ENCODE measurements at places on chromosomes 1 and 21.

DNA sequence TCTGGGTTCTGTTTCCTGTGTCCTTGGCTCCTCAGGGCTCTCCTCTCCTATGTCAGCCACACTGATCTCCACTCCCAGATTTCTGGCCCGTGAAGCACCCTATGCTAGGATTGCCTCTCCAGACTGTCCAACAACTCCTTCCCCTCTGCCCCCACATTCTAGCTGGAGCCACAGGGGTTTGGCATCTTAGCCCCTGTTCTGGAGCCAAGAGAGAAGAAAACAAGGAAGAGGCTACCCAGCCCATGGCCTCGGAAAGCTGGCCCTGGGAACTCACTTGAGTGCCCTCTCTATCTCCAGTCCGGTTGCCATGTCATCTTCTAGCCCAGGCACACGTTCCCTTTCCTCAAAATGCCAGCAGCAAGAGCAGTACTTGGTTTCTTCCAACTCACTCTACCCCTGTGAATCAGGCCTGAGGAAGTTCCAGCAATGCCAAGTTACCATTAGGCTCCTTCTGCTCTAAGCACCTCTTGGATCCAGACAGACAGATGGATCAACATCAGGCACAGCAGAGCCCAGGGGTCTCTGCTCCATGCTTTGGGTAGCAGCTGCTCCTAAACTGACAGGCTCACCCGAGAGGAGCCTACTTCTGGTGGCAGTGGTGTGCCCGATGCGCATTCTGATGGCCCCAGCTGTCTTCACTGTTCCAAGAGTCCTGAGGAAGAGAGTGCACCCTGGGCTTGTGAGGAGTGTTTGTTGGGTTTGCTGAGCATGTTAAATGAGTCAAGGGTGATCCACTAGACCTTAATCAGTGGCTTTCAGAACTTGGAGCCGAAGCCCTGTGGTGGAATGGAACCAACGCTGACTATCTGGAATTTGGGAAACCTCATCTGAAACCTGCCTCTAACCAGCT is 11.6 kb upstream of the GPR61 start:
- DNase-seq = peak; percentile 63

- DNase-seq = no peak
Observed at GRCh38 chr1:226523646-226524406, 24.7 kb upstream of the STUM start.

DNA sequence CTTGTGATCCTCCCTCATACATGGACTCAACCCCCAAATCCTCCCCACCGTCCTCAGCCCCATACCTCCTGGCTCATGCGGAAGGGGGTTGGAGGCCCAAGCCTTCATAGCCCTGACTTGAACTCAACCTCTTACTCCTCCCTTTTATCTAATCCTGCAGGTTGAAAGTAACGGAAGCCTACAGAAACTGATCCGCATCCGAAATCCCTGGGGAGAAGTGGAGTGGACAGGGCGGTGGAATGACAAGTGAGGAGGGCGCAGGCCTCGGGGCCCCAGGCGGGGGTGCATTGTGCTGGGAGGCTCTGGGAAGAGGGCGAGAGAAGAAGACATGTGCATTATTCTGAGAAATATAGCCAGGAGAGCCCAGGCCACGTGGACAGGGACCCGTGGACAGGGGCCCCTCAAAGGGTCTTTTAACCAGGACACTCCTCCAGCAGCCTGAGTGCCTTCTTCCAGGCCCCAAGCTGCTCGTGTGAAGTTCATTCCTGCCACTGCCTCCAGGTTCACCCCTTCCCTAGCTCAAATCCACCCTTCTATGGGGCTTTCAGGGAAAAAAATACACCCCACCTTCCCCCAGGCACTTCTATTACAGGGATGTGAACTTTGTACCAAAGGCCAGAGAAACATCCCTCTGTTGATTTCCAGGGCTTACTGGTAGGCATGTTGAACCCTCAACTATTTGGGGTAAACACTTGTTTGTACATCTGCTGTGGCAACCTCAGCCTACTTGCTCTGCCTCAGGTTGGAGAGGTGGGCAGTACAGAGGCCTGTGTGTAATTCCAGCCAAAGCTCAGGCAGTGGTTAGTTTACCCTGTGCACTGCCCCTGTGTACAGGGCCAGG is 38.6 kb downstream of the CAPN2 start:
- DNase-seq = no peak

- peak; percentile 58 for DNase-seq
Observed at GRCh38 chr1:7551442-7551841, 219.7 kb upstream of the VAMP3 start.

DNA sequence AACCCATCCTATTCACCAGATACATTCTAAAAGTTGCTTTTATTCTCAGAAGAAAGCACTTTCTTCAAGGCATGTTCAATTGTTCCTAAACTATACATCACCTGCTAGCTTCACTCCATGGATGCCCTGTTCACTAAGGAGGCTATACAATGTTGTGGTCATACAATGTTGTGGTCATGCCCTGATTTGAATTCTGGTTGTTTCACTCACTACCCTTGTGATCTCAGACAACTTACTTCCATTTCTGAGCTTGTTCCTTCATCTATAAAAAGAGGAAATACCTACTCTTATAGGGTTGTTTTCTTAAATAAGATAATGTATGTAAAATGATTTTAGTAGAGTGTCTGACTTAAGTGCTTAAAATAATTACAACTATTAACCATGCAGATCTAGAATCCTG is 19.7 kb downstream of the EDEM3 start:
- no peak for DNase-seq

DNA sequence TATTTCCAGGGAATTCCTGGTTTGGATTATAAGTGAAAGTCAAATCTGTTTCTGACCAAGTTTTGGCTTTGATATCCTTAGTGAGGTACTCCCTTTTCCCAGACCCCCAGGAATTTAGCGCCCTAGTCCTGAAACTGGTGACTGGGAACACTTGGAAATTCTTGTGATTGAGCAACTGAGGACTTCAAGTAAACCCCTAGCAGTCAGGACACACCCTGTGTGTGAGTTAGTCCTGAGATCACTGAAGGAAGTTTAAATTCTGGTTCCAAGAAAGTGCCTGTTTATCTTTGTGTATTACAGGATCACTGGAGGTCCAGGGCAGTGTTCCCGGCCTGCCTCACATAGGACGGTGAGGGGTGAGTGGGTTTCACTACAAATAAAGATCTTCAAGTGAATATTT is 95.1 kb upstream of the F3 start:
- no peak for DNase-seq
